ENCODE measurements at places on chromosomes 3 and 15.
A peak's percentile ranks its signal among the peaks of the same experiment; 100 is the strongest.

DNA sequence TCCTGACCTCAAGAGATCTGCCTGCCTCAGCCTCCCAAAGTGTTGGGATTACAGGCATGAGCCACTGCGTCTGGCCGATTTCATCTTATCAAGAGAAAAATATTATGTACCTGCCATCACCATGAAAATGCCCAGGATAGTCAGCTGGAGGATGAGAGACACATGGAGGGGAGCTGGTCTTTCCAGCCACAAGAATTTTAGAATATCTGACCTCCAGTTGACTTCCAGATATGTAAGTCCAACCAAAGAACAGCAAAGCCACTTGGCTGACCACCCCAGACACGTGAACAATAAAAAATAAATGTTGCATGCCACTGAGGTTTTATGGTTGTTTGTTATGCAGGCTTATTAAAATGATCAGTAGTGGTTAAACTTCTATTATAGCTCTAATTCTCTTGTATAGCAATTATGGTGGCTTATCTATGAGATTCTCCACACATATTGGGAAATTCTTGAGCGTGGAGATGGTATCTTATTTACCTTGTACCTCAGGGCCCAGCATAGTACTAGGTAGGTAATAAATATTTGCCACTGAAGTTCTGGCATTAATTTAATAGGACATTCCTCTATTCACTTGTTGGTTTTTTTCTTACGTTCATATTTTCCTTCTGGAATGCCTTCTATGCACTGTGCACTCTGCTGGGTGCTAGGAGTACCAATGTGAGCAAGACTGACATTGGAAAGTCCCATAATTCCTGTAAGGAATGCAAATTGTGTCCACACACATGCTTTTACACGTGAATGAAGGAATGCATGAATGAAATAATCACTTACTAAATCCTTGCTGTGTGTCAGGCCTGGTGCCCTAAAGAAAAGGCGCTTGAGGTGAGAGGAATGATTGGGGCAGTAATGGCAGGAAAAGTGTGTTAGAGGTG lies 77.6 kb downstream of the EDEM1 start:
- no peak for DNase-seq

GRCh38 chr3:31106912-31107311 lies 212.5 kb upstream of the GADL1 start:
- no peak for DNase-seq

- DNase-seq = no peak
These were observed 82.3 kb upstream of the LPP start for GRCh38 chr3:188071636-188072035.

DNA sequence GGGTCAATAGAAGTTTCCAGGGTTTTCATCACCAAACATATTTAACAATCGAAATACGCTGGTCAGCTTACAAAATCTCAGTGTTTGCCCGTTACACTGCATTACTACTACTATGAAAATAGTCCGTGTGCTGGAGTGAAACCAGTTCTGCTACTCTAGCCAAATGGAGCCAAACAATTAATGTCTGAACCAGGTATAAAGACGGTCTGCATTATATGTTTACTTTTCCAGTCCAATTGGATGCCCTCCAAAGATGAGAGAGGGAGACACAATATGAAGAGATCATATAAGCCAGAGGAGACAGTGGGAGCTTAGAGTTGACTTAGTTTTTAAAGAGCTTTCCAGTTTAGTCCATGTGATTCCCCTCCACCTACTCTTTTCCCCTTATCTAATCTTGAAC lies 6.3 kb upstream of the DUT start:
- DNase-seq = no peak

DNA sequence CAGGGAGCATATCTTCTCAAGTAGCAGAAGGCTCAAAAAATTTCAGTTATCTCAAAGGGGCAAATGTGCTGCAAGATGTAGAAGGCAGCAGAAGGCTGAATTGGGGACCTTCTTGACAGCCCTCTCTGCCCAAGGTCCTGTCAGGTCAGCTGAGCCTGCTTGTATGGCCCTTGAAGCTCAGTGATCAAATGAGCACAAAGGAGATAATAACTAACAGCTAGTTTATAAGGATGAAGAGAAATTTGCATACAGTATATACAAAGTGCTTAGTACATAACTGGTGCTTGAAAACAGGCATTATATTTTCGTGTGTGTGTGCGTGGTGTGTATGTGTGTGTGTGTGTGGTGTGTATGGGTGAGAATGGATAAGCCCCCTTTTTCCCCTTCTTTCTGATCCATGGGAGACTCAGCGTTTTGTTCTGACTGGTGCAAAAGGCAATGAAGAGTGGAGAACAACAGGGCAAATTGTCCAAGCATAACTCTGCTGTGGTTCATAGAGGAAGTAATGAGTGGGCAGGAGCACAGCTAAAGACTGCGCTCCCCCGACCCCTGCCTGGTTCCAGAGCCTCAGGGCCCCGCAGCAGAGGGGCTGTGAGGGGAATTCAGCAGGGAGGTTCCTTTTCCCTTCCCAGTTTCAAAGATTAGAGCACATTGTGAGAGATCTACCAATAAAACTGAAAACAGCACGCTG lies 356.8 kb upstream of the NR2F2 start:
- DNase-seq = peak; percentile 53

DNA sequence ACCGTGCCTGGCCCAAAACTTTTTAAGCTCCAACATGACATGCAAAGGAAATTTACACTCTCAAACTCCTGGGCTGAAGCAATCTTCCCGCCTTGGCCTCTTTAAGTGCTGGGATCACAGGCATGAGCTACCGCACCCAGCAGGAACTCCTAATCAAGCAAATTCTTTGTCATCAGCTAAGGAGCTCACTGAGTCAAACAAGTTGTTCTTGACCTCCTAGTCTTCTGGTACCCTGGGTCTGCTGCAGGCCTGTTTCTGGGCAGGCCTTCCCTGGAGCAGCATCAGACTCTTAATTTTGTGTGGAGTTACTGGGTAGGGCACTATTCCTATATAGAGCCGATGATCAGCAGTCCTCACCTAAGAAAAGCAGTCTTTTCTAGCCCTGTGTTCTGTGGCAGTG lies 68.4 kb upstream of the FLNB start:
- DNase-seq = no peak

DNA sequence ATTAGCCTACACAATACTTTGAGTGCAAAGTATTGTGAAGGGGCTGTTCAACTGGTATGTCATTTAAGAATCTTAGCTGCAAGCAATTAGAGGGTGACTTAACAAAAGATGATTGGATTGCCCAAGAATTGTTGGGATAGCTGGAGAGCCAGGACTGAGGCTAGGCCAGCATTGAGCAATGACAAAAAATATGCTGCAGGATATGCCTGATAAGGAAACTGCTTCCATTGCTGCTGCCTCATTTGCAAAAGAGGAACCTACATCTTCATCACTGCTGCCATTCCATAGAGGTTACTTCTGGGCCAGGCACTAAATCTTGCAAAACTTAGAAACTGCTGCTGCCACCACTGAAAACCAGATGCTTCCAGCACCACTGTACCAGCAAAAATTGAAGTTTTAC lies 108.0 kb upstream of the TBC1D5 start:
- DNase-seq = peak; percentile 86

DNA sequence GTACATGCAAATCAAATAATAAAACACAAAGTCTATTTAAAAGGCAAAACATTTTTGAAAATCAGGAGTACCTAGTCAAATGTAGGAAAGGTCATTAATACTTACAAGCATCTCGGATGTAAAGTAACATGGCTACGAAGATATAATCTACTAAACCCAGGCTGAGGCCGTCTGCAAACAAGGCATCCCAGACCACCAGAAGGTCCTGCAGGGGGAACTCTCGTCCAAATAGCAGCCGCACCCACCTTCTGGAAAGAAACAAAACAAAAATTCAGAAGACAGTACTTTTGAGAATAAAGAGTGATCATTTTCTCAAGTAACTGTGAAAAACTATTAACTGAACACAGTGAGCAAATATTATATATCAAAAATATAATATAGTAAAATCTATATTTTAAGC lies 423.1 kb downstream of the PLCL2 start:
- no peak for DNase-seq

DNA sequence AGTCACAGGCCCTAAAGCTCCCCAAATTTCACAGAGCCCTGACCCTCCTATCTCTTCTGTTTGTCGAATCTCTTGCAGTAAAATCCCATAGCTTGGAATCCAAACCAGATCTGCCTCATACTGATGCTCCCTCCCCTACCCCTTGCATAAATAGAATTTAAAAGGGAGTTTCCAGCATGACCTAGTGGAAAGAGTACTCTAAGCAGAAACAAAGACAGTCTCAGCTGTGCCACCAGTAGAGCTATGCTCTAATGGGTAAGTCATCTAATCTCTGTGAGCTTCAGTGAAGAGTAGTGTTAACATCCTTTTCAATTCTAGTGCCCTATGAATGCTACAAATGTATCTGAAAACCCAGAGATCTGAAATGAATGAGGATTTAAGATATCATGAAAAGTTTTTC lies 4.0 kb upstream of the SLC12A1 start:
- no peak for DNase-seq

- DNase-seq = no peak
These were observed 310.1 kb upstream of the NAALADL2 start for GRCh38 chr3:174548841-174549623.

DNA sequence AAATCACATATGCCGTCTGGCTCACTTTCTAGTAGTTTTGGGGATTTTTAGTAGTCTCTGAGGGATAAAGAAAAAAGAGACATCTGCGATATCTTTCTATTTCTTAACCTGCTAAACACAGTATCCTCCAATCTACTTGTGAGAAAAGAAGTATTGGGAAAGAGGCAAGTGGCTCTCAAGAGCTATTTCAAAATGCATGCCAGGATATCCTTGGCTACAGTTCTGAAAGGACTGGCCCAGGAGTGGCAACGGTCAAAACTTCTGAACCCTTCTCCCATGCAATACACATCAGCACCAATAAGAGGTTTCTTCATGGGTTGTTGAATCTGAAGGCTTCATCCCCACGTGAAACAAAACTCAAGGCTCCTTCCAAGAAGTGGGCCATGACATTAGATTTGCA lies 204.0 kb upstream of the WNT5A start:
- no peak for DNase-seq

GRCh38 chr3:107441617-107442016 lies 64.4 kb downstream of the CCDC54 start:
- no peak for DNase-seq

GRCh38 chr3:38890426-38890825 lies 74.4 kb upstream of the SCN10A start:
- no peak for DNase-seq

DNA sequence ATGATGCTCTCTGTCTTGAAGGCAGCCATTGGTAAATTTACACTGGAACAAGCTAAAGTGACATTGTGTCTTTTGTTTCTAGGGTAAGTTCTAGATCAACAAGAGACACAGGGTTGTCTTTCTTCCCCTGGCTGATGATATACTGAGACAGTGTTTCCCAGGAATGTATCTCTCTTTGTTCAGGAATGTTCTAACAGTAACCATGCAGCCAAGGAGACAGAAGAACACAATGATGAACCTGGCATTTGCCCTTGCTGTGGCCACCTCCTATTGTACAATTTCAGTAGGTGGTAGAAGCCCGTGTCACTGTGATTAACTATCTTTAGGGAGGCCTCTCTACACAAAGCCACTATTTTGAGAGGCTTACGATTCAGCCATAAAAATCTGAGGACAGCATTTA lies 130.7 kb downstream of the LRTM1 start:
- DNase-seq = no peak

- DNase-seq = no peak
These were observed 133.0 kb upstream of the THBS1 start for GRCh38 chr15:39447881-39448280.

DNA sequence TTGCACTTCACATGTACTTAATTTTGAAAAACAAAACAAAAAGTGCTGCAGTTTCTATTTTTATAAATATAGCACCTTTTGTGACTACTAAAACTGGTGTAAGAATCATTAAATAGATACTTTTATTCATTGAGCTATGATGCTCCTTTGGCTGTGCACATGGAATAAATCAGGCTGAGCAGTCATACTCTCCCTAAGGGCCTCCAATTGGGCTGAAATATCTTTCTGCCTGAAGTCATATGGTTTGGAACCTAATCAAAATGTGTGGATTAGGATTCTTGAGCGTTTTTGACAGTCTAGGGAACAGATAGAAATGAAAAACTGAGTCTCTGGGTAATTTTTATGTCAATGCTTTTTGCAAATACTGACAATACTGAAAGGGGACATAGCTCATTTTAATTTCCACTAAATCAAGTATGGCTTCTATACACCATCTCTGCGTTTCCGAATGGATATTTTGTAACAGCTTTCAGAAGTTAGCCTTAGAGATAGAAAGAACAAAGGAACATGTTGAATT lies 392.2 kb upstream of the ROBO1 start:
- no peak for DNase-seq

DNA sequence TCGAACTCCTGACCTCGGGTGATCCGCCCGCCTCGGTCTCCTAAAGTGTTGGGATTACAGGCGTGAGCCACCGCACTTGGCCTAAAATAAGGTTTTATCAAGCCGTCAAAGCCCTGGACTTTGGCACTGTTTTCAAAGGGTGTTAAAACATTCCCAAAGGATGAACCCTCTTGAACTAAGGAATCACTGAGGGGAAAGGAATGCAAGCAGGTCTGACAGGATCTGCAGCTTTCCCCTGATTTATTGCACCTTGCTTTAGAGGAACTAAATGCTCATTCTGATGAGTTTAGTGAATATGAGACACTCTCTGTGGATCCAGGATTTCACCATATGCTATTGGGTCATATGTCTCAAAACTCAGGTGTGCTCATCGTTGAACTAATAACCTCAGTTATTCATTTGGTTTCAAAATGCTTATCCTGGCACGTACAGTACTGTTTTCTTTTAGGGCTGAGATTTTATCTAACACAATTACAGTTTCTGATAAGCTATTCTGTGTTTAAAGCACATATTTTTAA lies 63.0 kb upstream of the TSC22D2 start:
- no peak for DNase-seq

DNA sequence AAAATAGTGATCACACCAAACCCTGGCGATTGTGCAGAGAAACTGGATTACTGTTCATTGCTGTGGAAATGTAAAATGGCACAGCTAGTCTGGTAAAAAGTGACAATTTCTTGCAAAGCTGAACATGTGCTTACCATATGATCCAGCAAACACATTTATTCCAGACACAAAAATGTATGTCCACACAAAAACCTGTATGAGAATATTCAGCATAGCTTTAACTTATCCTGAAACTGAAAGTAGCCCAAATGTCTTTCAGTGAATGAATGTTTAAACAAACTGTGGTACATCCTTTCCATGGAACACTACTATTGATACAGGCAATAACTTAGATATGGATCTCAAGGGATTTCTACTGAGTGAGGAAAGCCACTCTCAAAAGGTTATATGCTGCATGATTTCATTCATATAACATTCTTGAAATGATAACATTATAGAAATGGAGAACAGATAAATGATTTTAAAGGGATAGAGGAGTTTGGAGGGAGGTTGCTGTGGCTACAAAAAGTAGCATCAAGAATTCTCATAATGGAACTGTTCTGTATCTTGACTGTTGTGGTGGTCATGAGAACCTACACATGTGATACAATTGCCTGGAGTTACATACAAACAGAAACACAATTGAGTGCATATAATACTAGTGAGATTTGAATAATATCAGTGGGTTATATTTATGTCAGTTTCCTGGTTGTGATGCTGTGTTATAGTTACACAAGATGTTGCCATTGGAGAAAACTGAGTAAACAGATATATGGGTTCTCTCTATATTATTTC lies 70.7 kb upstream of the DPH6 start:
- no peak for DNase-seq

- peak; percentile 97 for DNase-seq
These were observed 9.1 kb upstream of the SEC11A start for GRCh38 chr15:84725001-84725491.

Measured in NB4 (cell line).